Natural killer cell treated with Interleukin-12 subunit alpha and Interleukin-12 subunit beta and Interleukin-15 and Interleukin-18, amount 100 ng/mL, for 72 hours (primary cell): ENCODE measurements at places on chromosomes 7 and 10. TPM values are rescaled to one million over a fixed set of nuclear protein-coding genes. Genes with fewer than 3 reads are reported as not detected.

DNA sequence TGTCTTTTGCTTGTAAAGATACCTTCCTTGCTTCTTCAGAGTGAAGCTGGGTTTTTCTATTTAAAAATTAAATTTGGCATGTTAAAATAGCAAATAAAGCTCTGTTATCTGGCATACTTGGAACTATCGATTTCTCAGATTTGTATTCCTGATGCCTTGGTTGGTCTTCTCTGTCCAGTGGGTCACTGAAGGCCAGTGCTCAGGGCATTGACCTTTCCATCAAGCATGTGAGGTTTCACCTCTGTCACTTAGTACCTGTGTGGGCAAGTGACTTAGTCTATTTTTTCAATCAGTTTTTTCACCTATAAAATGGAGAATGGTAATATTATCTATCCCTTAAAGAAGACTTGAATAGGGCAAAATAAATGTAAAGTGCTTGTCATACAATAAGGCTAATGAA, 311.3 kb downstream of the BICC1 start:
- H3K4me3 ChIP-seq, result no peak overlapping the region
- no peak overlapping the region for H3K27ac ChIP-seq
- H3K36me3 ChIP-seq, result no peaks in the 10 kb centered on the region
- peaks cover 16% of the 10 kb centered on the region for H3K4me1 ChIP-seq
- DNase-seq, result no peak
- H3K27me3 ChIP-seq, result no peaks in the 10 kb centered on the region

GRCh38 chr10:86362129-86362527, 4.5 kb downstream of the GRID1 start:
- peaks cover 5% of the 10 kb centered on the region for H3K4me1 ChIP-seq
- DNase-seq, result no peak
- no peak overlapping the region for H3K4me3 ChIP-seq
- H3K27ac ChIP-seq, result no peak overlapping the region
- peaks cover 25% of the 10 kb centered on the region for H3K27me3 ChIP-seq

DNA sequence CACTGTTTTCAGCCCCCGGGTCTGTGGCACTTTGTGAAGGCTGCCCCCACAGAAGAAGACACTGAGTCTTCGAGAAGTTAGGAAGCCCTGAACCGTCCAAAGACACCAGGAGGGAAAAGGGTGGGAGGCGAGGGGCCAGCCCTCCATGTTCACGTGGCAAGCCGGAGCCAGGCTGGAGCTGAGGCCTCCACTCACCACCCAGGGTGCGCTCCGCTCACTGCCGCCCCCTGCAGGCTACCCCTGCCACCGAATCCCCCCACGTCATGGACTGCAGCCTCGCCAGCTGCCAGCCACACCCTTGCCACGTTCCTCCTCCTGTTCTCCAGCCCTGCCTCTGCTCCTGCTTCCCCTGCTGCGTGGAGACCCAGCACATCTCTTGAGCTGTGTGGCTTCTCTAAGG, 59.0 kb upstream of the EN2 start:
- peaks cover 3% of the 10 kb centered on the region for H3K4me1 ChIP-seq
- H3K27me3 ChIP-seq, result peaks cover 17% of the 10 kb centered on the region
- no peak overlapping the region for H3K4me3 ChIP-seq
- no peaks in the 10 kb centered on the region for H3K36me3 ChIP-seq
- no peak overlapping the region for H3K27ac ChIP-seq
- DNase-seq, result no peak

GRCh38 chr10:116683166-116683565, 59.2 kb downstream of the HSPA12A start:
- no peak overlapping the region for H3K27ac ChIP-seq
- no peaks in the 10 kb centered on the region for H3K36me3 ChIP-seq
- no peak overlapping the region for H3K4me3 ChIP-seq
- H3K4me1 ChIP-seq, result no peaks in the 10 kb centered on the region
- DNase-seq, result no peak

- DNase-seq, result no peak
- H3K27me3 ChIP-seq, result no peaks in the 10 kb centered on the region
- H3K4me3 ChIP-seq, result no peak overlapping the region
- H3K36me3 ChIP-seq, result no peaks in the 10 kb centered on the region
These were observed 123.5 kb downstream of the KMT2C start for GRCh38 chr7:152312316-152312715.

DNA sequence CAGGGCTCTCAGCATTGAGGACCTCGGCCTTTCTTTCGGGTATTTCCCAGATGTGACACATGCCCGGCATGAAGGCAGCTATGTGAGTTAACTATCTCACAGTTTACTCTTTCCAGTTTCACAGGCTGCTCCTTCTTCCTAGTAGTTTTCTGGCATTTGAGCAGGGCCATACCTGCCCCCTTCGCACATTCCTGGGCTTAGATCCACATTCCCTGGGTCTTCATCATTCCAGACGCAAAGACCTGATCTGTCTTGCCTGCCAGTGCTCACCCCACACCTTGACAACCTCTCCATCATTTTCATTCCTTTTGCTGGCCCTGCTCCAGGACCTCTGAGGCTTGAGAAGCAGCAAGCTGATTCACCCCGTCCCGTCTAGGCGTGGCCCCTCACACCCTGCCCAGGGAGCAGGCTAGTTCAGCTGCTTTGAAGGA, 227.5 kb downstream of the WDR11 start:
- no peak for DNase-seq
- H3K4me3 ChIP-seq, result no peak overlapping the region
- H3K4me1 ChIP-seq, result no peaks in the 10 kb centered on the region

DNA sequence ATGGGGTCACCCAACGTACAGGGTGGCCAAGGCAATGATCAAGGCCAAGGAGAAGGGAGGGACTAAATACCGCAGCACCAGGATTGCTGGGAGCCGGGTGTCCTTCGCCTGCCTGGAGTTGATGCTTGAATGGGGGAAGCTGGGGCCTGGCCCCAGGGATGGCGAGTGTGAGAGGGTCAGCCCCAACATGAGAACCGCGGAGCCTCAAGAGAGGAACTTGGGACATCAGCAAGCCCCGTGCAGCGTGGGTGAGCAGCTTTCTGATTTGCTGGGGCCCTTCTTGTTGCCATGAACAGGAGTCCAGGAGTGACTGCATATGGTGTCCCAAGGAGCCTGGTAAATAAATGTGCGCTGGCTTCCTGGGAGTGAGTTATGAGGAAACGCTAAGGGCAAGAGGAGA, 72.8 kb upstream of the PITRM1 start:
- no peaks in the 10 kb centered on the region for H3K36me3 ChIP-seq
- H3K27ac ChIP-seq, result no peak overlapping the region
- peaks cover 20% of the 10 kb centered on the region for H3K27me3 ChIP-seq

DNA sequence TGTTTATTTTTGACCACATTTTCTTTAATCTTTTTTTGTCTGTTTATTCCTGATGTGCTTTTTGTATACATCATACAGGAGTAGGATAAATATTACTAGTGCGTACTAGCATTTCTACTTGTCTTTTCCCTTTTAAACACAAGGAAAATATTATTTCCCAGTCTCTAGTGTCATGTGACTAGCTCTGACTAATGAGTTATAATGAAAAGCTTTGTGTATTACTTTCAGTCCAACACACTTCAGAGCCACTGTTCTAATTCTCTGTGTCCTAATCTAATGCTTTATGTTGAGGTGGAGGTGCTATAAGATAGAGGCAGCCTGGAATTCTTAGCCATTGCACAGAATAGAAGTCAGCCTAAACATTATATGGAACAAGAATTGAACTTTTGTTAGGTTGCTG, 65.0 kb upstream of the RAB18 start:
- H3K36me3 ChIP-seq, result no peaks in the 10 kb centered on the region
- H3K4me1 ChIP-seq, result no peaks in the 10 kb centered on the region
- H3K27ac ChIP-seq, result no peak overlapping the region
- no peak for DNase-seq
- H3K27me3 ChIP-seq, result peaks cover 15% of the 10 kb centered on the region
- H3K4me3 ChIP-seq, result no peak overlapping the region

DNA sequence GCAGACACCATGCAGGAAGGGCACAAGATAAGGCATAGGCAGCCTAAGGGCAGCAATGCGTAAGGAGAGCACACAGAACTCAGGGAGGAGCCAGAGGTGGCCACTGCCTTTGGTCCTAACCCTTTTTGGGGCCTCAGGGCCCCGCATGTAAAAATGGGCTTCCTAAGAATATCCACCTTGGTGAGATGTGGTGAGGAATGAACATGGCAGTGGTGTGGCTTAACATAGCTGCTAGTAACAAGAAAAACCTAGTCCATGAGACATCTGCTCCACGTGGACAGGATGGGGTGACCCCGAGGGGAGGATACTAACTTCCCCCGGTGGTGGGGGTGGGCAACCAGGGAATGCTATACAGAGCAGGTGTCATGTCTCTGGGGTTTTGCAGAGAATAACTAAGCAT, 18.0 kb downstream of the MAT1A start:
- no peak overlapping the region for H3K27ac ChIP-seq
- H3K27me3 ChIP-seq, result peaks cover 9% of the 10 kb centered on the region
- DNase-seq, result no peak

GRCh38 chr10:132626761-132627665, 89.4 kb downstream of the INPP5A start:
- H3K4me1 ChIP-seq, result peaks cover 16% of the 10 kb centered on the region
- H3K4me3 ChIP-seq, result no peak overlapping the region
- H3K36me3 ChIP-seq, result no peaks in the 10 kb centered on the region
- peaks cover 8% of the 10 kb centered on the region for H3K27me3 ChIP-seq
- no peak overlapping the region for H3K27ac ChIP-seq

The SPDYE11 gene
- not detected for total RNA-seq

The OR2AE1 gene
- not detected for total RNA-seq

DNA sequence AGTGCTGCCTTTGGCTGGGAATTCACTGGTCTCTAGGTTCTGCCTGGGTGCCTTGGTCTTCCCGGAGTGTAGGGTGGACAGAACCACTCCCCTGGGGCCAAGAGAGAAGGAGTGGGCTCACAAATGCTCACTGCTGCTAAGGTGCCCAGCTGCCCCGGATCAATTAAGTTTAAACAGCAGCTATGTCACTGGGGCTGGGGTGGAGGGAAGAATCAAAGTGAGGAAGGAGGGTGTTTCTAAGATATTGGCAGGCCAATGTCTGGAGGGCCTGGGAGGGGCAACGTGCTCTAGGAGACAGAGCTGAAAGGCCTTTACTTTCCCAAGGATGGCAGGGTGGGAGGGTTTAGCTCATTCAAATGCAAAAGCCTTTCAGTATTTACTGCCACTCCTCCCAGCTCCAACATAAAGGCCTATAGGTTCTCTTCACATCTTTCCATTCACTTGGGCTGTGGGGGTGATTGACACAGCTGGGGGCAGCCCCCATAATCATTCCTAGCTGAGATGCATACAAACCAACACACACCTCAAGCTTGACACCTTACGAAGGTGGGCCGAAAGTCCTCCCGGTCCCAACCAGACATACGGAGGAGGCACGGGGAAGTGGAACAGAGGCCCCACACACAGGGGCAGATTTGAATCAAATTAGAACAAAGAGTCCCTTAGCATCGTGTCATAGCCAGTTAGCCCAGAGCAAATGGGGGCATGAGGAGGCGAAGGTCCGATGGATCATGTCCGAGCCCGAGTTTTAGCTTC, 108.0 kb upstream of the EFCAB10 start:
- H3K4me3 ChIP-seq, result no peak overlapping the region
- DNase-seq, result peak; percentile 54
- peaks cover 23% of the 10 kb centered on the region for H3K4me1 ChIP-seq
- H3K36me3 ChIP-seq, result no peaks in the 10 kb centered on the region
- no peak overlapping the region for H3K27ac ChIP-seq

DNA sequence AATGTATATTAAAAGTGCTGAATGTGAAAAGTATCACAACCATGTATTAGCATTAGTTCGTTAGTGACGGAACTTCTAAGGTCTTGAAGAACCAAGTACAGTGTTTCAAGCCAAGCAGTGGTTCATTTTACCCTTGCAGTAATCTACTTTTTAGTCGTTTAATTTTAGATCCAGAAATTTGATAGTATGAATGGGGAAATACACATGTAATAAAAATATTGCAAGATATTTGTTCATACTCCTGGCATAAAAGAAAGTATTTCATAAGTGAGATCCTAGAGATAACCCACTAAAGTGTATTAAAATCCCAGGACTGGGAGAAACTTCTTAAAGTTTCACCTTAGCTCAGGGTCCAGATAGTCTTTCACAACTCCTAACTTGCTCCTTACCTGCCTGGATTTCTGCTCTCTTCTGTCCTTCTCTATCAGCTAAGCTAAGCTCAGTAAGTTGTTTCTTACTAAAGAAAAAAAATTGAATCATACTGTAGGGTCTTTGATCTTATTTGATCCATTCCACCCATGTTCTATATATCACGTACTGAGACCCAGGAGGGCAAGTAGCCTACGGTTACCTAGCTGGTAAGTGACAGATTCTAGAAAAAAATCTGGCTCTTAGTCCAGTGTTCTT, 1.5 kb downstream of the BCAP29 start:
- no peaks in the 10 kb centered on the region for H3K36me3 ChIP-seq
- peak overlapping the region; percentile 77 for H3K4me3 ChIP-seq
- DNase-seq, result no peak
- no peaks in the 10 kb centered on the region for H3K27me3 ChIP-seq

- no peak overlapping the region for H3K27ac ChIP-seq
- no peak for DNase-seq
- no peaks in the 10 kb centered on the region for H3K36me3 ChIP-seq
- H3K4me3 ChIP-seq, result no peak overlapping the region
These were observed 84.1 kb downstream of the FOXL3 start for GRCh38 chr7:373818-374705.

DNA sequence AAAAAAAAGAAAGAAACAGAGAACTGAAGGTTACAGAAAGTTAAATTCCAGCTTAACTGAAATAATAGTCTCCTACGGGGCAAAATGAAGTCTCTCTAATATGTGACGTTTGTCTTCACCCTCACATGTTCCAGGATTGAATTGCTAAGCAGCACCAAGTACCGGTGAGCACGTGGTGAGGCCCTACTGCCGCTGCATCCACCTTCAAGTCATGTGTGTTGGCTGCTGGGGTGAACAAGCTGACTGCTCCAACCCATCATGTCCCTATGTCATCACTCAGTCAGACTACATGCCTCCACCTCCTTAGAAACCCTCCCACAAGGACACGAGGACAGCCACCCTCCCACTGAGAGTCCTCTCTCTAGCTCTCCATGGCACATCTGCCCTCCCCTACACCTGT, 35.4 kb upstream of the NPFFR1 start:
- no peak overlapping the region for H3K4me3 ChIP-seq
- H3K36me3 ChIP-seq, result no peaks in the 10 kb centered on the region
- H3K4me1 ChIP-seq, result peaks cover 20% of the 10 kb centered on the region
- H3K27me3 ChIP-seq, result no peaks in the 10 kb centered on the region
- H3K27ac ChIP-seq, result no peak overlapping the region
